Iris pigment epithelial cell (primary cell): ENCODE measurements at places on chromosomes 7 and 10.

GRCh38 chr10:727162-727790, 37.8 kb upstream of the DIP2C start:
- DNase-seq = no peak

DNA sequence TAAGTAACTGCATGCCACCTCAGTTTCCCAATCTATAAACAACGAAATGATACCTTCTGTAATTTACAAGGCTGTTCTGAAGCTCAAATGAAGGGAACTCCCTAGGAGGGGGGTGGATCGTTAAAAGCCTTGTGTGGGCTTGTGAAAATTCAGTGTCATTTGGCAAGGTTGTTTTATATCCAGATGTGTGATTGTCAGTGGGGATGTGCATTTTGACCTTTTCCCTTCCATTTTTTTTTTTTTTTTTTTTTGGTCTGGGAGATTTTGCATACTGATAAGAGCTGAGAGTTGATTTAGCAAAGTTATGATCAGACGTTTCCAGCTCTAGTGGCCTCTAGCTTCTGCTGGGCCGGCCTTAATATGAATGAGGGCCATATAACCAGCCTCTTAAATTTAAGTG, 22.8 kb downstream of the CREB5 start:
- no peak for DNase-seq

DNA sequence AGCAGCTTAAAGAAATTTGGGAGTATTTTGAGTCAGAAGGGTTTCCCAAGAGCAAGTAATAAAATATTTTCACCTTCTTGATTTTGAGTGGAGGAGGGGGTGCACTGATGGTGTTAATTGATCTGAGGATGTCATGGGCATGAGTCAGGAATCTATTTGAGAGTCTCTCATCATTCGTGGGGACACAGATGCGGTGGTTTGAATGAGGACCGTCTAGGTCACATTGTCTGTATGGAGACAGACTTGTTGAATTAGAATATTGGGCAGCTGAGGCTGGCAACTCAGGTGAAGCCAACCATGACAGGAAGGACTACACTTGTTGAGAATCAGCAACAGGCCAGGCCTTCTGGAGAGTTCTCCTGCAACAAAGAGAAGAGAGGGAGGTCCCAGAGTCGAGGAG, 127.0 kb downstream of the INSYN2A start:
- DNase-seq = no peak

- peak; percentile 15 for DNase-seq
Observed at GRCh38 chr7:45259966-45260646, 102.5 kb downstream of the RAMP3 start.

- no peak for DNase-seq
Observed at GRCh38 chr10:114849674-114850073, 28.1 kb downstream of the FHIP2A start.

DNA sequence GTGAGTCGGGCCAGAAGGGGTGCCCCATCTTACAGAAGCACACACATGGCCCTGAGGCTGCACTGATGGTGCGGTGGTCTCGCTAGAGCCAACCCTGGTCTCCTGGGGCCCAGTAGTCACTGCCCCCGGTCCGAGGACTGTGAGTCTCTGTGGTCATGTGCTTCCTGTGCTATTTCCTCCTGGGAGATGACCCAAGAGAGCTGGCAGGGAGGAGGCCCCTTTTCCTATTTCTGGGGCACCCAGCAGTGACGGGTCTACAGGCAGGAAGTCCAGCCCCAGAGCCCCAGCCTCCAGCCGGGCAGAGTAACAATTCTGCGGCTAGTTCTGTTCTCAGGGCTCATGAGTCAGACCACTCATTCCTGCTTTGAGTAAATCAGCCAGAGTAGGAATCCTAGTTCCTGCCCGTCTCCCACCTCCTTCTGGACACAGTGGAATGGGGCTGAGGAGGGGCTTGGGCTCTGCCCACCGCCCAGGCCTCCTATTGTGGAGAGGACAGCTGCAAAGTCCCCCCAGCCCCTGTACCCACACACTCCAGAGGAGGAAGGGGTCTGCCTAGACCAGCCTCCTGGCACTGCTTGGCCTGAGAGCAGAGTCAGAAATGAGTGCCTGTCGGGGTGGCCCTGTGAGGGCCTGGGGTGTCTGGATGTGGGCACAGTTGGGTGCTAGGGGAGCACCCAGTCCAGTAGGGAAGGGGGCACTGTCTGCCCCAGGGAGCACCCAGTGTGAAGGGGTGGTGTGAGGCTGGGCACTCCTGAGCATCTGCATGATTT, 80.5 kb upstream of the PPIF start:
- DNase-seq = peak; percentile 93

GRCh38 chr10:129184196-129184595, 282.8 kb upstream of the MGMT start:
- DNase-seq = no peak

- no peak for DNase-seq
Observed at GRCh38 chr7:98621573-98622482, 4.7 kb downstream of the NPTX2 start.

- peak; percentile 31 for DNase-seq
Observed at GRCh38 chr7:107610323-107610722, 30.3 kb downstream of the BCAP29 start.

DNA sequence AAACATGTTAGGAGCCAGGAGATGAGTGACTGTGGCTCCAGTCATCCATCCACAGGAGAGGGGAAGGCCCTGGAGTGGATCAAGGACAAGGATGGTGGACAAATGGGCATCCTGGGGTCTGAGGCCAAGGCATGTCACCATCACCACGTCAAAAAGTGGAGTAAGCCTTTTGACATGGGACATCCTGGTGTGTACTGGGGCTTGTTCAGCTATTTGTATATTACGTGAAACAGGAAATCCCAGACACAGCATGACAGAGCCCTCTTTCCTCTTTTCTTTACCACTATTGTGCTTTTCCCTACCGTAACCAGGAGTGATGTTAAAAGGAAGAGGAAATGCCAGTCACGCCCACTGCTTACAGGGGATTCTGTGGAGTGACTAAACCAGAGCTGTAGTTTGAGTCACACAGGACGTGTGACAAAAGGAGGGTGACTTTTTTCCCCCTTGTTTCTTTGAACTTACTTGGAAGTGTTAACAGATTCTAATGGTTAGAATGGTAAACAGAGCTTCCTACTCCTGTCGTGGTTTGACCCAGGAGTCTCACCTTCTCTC, 15.4 kb downstream of the ACSL5 start:
- peak; percentile 53 for DNase-seq

DNA sequence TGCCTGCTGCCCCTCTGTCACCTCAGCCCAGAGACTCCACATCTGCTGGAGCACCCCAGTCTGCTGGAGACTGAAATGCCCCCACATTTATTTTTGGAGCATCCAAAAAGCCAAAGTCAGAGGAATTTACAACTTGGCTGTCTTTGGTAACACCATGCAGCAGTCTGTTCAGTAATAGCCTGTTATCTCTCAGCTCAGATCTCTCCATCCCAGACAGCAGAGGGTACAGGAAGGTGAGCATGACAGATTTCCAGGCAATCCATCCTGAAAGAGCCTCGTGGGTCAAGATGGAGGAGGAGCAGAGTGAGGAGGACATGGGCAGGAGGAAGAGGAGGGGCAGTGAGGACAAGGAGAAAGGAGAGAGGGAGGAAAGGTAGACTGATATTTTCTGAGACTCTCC, 55.9 kb downstream of the GRID1 start:
- DNase-seq = no peak

GRCh38 chr10:125007436-125007835, 65.5 kb downstream of the ZRANB1 start:
- no peak for DNase-seq

GRCh38 chr10:86252079-86252478, 114.5 kb downstream of the GRID1 start:
- no peak for DNase-seq

DNA sequence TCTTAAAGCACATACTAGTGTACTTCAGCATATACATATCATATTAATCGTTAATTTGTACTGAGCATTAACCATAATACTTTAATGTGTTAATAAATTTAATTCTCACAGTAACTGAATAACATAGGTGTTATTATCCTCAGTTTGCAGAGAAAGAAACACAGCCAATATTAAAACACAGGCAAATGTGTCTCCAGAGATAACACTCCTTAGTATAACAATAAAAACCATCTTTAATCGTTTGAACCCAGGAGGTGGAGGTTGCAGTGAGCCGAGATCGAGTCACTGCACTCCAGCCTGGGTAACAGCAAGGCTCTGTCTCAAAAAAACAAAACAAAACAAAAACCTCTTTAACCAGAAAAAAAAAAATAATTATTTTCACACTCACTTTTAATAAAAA, 49.4 kb upstream of the ZNF273 start:
- DNase-seq = no peak

- no peak for DNase-seq
Observed at GRCh38 chr7:32218741-32219288, 148.6 kb upstream of the PDE1C start.

- peak; percentile 11 for DNase-seq
Observed at GRCh38 chr7:125355899-125356298, 426.3 kb upstream of the POT1 start.

GRCh38 chr10:44132361-44133289, 252.3 kb downstream of the CXCL12 start:
- DNase-seq = no peak

DNA sequence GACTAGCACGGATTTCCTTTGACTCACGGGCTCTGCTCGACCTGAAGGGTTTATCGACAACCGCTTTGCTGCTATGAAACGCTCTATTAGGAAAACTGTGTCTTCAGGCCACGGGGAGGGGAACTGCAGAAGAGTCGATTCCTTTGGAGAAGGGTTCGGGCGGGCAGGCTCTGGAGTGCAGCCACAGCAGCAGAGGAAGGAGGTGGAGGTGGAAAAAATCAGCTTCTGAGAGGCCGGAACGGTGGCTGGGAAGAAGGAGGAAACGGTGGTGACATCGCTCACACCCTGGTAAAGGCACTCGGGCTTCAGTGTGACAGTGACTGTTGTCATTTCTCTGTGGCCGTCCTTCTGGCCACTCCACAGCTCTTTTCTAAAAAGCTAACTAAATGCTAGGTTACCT, 64.6 kb upstream of the MGMT start:
- DNase-seq = no peak

GRCh38 chr7:1368682-1369571, 90.3 kb downstream of the MICALL2 start:
- no peak for DNase-seq

DNA sequence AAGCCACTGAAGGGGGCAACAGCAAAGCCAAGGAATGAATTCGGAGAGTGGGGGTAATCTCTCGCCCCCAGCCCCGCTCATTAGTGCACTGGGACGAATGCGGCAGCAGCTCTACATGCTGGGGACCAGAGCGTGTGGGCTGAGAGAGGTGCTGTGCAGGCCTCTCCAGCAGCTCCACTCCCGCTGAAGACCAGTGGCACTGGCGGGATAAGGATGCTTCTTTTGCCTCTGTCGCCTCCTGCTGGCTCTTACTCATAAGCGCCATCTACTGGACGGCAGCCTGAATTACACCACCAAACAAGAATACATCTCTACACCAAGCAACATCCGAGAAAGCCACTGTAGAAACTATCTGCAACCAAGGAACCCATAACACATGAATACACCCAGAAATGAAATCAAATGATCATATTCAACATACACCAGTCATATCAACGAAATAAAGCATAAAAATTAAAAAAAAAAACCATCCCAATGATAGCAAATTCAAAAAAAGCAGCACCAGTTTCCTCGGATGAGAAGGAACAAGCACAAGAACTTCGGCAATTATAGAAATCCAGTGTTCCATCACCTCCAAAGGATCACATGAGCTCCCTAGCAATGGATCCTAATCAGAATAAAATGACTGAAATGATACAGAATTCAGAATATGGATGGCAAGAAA, 79.0 kb upstream of the TMEM168 start:
- DNase-seq = peak; percentile 48
